ENCODE measurements at places on chromosomes 4 and X.
A peak's percentile ranks its signal among the peaks of the same experiment; 100 is the strongest.

DNA sequence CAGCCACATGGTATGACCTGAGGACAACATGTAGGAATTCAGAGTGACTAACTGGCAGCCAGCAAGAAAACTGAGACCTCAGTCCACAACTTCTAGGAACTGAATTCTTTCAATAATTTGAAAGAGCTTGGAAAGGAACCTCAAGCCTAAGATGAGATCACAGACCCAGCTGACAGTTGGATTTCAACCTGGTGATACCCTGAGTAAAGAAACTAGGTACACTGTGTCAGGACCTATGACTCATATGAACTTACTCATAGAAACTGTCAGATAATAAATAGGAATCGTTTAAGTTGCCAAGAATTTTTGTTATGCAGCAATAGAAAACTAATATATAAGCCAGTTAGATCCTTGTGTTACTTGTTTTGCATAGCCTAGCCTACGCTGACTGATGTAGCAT, 102.4 kb upstream of the DCAF12L1 start:
- DNase-seq: no peak

DNA sequence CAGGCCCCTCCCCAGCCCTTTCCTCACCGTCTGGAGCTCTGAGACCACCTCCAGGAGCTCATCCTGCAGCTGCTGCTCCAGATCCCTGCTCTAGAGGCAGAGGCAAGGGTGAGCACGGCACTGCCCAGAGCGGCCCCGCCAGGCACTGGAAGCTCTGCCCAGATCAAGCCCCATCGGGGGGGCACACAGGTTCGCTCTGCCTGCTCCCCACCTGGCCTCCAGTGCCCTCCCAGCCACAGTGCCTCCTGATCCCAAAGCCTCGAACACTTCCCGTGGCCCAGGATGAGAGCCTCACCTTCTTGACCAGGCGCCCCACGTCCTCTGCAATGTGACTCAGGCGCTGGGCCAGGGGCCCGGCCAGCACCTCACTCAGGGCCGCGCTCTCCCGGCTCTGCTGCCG, 5.0 kb downstream of the ARHGAP4 start:
- no peak for DNase-seq

GRCh38 chr4:172822331-172822730, 346.3 kb upstream of the GALNT7 start:
- no peak for DNase-seq

DNA sequence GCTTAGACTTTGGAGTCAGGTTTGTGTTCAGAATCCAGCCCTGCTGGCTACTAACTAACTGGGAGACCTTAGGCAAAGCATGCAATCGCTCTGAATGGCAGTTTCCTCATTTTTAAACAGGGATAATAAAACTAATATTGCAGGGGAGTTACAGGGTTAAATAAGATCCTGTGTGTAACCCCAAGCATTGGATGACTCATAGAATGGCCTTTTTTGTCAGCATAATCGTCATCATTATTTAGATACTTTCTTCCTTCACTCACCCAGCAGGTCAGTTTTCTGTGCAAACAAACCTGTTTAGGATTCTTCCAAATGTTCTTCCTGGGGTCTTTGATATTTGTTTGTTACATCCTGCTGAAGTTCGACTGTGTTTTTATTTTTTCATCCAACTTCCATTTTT, 208.2 kb downstream of the EVC2 start:
- DNase-seq: peak; percentile 54

GRCh38 chr4:89056292-89056952, 563 bp downstream of the FAM13A start:
- peak; percentile 30 for DNase-seq

DNA sequence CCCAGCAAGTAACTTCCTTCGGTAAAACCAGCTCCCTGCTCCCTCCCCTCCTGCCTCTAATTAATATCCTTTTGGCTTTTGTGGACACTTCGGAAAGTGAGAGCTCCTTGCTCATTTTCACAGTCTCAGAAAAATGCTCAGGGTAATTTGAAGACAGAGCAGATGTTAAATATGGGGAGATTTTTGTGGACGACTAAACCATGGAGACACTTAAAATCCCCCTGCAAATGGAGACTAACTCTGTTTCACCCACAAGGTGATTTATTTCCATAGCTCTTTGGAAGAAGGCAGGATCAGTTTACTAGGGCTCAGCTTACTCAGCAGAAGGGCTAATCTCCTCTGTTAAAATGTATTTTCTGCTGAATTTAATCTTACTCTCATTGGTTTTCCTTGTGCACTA, 12.2 kb upstream of the AMOT start:
- DNase-seq: no peak

GRCh38 chrX:56113785-56114436, 118.2 kb upstream of the KLF8 start:
- no peak for DNase-seq

DNA sequence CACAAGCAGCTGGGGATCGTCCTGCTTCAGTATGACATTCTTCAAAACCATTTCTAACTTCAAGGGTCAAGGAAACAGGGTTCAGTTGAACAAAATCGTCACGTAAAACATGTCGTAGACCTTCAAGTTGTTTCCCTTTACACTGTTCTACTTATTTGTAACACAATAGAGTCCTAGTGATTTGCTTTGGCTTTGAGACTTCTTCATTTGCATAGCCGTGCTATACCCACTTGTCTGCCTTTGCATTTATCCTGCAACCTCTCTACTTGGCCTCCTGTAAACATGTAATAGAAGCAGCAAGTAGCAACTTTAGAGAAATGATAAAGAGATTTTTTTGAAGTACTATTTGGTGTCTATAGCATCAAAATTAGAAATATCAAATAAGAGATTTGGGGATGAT, 194.9 kb downstream of the SLC7A11 start:
- DNase-seq: no peak

- no peak for DNase-seq
Observed at GRCh38 chr4:1210971-1211370, 38.0 kb downstream of the CTBP1 start.

GRCh38 chr4:55617587-55618197, 18.4 kb downstream of the NMU start:
- no peak for DNase-seq

- DNase-seq: peak; percentile 83
Observed at GRCh38 chr4:7910952-7911578, 28.6 kb downstream of the AFAP1 start.

GRCh38 chr4:188053302-188053701, 56.1 kb downstream of the TRIML2 start:
- no peak for DNase-seq

DNA sequence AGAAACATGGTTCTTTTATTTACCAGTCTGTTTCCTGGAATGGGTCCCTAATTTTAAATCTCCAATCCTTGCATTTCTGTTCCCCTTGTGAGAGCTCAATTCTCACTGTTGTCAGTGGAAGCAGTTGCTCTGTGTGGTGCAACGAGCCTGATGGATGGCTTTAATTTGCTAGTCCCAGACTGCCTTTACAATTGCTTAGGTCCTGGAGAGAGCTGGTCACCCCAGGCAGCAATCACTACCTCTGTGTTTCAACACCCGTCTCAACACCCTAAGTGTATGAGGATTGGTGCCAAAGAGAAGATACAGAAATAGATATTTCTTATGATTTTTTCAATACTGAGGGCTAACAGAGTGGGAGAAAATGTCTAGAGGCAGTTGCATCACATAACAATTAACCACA, 873.8 kb downstream of the GLUD2 start:
- no peak for DNase-seq

- DNase-seq: no peak
Observed at GRCh38 chrX:30653415-30654131, at the start of gene GK. Gene GK, plus strand, starts transcription at chrX:30653423. Its CDS starts 115 bp downstream, at chrX:30653538.

DNA sequence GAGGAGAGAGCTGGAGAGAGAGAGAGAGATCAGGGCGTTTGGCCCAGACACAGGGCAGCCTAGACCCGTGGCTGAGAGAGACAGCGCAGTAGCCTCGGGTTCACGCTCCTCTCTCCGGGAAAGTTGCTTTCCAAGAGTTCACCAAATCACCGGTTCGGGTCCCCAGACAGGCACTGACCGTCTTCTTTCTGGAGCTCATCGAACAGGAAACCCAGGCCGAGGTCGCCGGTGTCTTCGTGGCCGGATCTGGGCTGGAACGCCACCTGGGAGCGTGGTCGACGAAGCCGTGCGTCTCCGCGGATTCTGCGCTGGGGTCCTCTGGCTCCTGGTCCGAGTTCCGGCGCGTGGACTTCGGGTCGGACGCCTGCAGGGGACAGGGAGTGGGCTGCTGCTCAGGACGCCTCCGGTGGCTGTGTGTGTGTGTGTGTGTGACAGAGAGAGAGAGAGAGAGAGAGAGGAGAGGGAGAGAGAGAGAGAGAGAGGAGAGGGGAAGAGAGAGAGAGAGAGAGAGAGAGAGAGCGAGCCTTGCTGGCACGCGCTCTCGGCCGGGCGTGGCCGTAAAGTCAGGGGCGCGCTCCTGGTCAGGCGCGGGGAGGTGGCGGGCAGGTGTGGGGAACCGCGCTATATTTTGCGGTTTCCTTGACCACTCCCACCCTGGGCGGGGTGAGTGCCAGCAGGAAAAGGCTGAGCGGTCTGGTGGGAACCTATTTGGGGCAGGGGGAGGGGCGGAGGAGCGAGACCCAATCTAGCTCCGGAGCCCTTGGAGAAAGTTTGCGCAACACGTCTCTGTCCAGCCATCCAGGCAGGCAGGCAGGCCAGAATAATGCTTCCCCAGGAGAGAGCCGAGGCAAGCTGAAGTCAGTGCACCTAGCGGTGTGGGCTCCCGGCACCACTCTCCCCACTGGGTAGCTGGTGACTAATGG, 62.1 kb downstream of the RHOXF2B start:
- no peak for DNase-seq

DNA sequence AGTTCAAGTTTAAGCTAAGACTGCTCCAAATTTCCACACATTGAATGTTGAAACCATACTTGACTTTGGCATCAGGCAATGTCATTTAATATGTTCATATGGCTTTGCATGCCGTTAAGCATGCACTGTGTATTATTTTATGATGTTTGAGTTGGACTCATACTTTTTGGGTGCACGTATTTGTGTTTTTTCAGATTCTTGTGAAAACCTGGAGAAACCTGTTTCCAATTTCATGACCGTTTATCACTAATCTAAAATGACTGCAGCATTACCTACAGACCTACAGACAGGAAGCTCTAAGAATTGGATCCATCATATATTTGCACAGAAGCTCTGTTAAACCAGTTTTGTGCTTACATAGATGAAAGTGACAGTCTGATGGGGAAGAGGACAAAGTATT, 1093.0 kb upstream of the INTU start:
- DNase-seq: no peak

DNA sequence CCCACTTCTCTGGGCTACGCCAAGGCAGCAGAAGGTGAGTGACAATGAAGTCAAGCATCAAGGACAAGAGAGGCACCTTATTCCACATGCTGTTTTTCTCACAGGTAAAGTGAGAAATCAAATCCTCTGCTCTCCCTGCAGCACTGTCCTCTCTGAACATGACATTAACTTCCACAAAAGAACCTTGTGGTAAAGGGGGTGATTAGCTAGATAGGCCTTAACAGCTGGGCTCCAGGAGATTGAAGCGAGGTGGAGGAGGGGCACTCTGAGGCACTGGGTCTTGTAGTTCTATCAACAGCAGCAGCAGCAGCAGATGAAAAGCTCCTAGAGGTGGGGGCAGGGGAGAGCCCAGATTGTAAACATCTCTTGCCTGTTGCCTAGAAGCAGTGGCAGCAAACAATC, 96.8 kb upstream of the CXXC4 start:
- no peak for DNase-seq

DNA sequence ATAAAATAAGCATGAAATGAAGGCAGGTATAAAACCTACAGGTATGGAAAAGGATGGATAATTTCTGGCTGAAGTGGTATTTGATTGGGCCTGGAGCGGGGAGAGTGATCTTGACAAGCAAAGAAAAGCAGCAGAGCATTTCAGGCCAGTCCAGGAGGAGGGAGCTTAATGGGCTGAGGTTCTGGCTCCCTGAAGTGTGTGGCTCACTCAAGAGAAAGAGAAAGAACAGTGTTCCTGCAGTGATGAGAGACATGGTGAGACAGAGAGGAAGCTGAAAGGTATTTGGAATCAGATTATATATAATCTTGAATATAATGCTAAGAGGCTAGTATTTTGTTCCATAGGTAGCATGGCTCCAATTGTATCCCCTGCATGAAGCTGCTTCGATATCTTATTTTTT, 153.5 kb downstream of the MGST2 start:
- DNase-seq: no peak

GRCh38 chrX:130645955-130646583, 244.3 kb downstream of the RBMX2 start:
- no peak for DNase-seq

GRCh38 chr4:175833574-175834311, 21.7 kb upstream of the GPM6A start:
- no peak for DNase-seq

GRCh38 chr4:3879681-3880614, 113.8 kb downstream of the ADRA2C start:
- DNase-seq: no peak
